ENCODE measurements at places on chromosomes 2 and 18.

DNA sequence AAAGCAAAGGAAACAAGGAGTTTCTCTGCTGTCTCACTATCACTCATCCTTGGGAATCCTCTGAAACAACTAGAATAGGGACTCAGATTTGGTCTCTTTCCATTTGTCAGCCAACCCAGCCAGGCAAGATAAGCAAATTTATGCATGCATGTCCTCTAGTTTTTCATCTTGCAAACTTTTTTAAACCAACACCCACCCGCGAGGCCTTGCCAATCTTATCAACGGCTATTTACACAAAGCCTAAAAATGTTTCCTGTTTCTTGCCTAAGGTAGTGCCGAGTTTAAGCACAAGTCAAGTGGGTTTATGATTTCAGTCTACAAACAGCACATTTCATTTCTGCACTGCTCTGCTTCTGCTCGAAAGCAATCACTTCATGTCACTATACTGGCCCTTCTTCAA, 240.9 kb downstream of the STK39 start:
- no peak for DNase-seq

DNA sequence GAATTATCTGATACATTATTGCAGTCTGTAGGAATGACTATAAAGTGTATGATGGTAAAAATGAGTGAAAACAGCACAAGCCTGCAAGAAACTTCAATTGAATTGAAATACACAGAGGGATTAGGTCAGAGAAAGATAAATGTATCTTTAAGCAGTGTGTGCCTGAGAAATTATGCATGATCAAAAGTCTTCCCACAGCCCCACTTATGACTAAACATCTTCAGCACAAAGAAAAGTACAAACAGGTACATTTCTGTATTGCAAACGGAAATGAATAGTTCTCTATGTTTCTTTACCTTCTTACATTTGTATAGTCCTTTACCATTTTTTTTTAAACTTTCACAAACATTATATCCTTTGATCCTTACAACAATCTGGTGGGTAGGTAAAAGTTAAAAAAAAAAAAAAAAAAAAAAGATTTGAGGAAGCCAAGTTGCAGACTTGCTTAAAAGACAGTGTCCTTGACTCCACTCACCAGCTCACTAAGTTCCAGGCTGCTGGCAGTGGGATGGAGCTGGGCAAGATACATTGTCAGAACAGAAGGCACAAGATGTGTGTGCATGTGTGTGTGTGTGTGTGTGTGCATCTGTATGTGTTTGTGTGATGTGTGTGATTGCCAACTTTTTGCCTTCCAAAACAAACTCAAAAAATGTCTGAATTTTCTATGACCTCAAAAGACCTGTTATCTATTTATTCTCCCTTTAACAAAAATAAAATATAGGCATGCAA, 423.7 kb upstream of the ACVR2A start:
- no peak for DNase-seq

- no peak for DNase-seq
These were observed 134.5 kb downstream of the ZEB2 start for GRCh38 chr2:144385381-144385780.

GRCh38 chr18:6745504-6746031, 16.1 kb downstream of the ARHGAP28 start:
- DNase-seq = no peak

DNA sequence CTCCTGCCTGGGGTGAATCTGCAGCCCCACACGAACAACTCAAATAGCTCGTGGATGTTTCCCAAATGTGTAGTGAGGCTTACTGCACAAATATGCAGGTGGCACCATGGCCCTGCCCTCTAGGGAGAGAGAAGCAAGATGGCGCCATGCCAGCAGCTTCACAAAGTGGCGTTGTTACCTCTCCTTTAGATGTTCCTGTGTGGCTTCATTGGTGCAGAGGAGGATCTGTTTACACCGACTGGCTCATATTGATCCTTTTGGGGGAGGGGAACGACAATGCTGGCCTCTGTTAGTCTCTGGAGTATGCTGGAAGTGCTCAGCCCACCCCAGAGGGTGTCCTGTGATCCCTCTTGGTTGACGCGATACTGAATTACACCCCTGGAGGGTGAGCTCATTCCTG, 99.5 kb upstream of the GATA6 start:
- no peak for DNase-seq

GRCh38 chr18:24631243-24632025, 171.0 kb downstream of the HRH4 start:
- DNase-seq = no peak

GRCh38 chr18:7571626-7572025, 4.5 kb downstream of the PTPRM start:
- DNase-seq = no peak

DNA sequence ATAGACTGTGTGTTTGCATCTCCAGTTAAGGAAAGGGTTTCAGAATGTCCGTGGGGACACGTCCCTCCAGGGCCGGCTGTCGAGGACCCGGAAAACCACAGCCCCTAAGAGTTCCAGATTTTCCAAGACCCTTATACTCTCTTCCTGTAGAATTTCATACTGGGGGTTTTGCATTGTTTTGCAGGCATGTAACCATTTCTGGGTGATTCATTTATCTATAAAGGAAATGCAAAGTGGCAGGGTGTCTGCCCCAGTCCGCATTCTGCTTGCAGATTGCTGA, 8.5 kb downstream of the SP9 start:
- no peak for DNase-seq

GRCh38 chr2:112257575-112257974, 2.7 kb upstream of the ZC3H8 start:
- no peak for DNase-seq

- no peak for DNase-seq
These were observed 38.4 kb downstream of the ADCY3 start for GRCh38 chr2:24881623-24882022.

GRCh38 chr2:77034445-77034844, 487.7 kb downstream of the LRRTM4 start:
- DNase-seq = no peak
